ENCODE measurements at places on chromosomes 7 and 10.

DNA sequence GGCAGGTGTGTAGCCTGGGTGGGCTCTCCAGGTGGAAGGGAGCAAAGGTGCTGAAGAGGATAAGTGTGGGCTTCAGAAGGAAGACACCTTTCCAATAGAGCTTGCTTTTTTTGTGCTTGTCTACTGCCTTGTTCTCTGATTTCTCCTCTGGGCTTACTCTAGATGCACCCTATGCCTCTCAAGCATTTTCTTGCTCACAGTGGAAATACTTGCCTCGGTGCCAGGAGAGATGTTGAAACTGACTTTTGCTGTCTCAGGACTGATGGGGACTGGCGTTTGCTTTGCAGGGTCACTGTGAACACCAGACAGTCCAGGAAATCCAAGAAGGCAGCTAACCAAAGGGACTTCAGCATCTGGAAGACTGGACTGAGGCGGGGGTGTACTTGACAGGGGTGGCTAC lies 187.9 kb downstream of the SNX10 start:
- DNase-seq = no peak

DNA sequence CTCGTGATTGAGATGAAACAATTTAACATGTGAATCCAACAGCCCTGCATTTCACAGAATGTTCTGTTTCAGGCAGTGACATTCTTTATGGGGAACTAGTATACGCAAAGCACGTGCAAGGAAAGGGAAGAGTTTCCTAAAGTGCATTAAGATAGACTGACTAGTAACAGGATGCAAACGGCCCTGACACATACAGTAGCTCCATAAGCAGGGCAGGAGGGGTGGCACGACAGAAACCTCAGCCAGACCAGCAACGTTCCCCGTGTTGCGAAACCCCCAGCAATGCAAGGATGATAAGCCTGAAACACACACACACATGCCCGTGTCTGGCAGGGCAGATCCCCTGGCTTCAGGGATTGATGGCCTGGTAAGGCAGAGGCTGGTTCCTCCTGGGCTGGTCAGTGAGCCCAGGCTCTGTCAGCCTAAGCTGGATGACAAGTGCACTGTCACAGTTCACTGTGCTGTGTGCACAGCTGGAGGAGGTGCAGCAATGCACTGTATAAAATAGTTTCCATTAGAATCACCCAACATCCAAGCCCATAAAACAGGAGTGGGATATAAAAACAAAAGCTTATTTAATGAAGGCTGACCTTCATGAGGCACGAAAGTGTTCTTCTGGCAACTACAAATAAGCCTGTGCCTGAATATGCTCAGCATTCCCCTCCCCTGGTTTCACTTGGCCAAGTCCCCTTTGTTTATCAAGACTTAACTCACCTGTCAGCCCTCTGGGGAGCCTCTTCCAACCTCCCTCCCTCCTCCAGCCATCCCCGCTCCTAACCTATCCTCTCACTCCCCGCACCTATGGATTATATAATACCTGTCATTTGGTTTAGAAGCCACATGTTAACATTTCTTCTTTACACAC lies 88.8 kb downstream of the GSAP start:
- DNase-seq = peak; percentile 46

DNA sequence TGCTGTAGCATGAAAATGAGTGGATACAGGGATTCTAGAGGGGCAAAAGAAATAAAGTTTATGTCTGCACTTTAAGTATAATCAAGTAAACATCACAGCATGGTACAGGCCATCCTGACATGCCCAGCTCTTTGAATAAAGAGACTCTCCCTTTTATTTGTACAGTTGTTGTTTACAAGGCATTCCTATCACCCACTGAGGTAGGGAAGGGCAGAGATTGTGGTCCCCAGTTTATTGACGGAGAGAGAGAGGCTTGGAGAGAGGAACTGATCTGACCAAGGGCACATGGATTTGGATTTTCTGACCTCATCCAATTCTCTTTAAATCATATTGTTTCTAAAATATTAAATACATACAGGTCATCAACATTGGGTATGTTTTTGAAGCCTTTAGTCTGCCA lies 53.9 kb downstream of the TACC2 start:
- DNase-seq = peak; percentile 20

- no peak for DNase-seq
These were observed 20.4 kb upstream of the LIMK1 start for GRCh38 chr7:74063223-74063641.

GRCh38 chr10:73093922-73094850 lies 2.5 kb downstream of the P4HA1 start:
- DNase-seq = no peak

- no peak for DNase-seq
These were observed 243.9 kb downstream of the ETV1 start for GRCh38 chr7:13745530-13745929.

DNA sequence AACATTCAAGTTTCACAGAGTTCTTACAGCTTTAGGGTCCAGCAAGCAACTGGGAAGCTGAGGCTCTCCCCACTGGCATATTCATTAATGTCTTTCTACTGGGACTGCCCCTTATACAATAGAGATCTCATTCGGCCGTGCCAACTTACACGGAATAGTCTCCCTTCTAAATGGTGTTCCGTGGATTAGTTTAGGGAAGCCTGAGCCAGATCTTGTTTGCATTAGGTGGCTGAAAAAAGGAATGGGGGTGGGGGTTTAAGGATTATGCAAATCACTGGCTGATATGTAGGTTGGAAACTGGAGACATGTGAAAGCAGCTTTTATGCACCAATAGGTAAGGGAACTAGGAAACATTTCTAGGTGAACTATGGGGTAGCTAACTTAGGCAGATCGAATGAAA lies 218.3 kb downstream of the TRIL start:
- no peak for DNase-seq

- DNase-seq = no peak
These were observed 37.3 kb downstream of the CUL1 start for GRCh38 chr7:148735967-148736366.

- DNase-seq = no peak
These were observed 85.7 kb downstream of the PARP12 start for GRCh38 chr7:139976838-139977656.

DNA sequence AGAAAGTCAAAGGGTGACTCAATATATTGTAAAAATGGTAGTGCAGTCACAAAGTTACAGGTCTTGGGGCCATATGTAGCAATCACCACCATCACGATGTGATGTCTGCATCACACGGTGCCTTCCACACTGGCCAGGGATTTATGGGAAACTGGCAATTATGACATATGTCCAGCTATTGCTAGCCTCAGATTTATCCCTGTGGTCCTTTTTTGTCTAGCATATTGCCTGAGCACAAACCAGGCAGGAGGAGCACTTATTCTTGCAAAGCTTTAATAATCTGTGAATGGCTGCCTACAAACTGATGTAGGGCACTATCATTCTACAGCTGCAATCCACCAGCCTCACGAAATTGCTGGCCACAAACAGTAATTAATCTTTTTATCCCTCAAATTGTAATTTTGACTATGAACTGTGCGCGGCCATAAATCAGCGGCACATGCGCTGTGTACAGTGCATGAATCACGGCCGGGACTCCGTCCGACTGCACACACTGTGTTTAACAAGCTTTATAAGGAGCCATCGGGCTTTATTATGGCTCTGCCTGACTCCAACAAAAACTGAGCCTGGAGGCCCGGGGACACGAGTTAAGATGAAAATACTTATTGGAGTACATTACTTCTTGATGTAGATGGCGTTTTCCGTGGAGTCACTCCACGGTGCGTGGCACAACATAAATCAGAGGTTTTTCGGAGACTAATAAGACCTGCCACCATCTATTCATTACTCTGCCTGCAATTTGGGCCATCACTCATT lies 115.2 kb downstream of the EBF3 start:
- DNase-seq = no peak

- no peak for DNase-seq
These were observed 6.9 kb downstream of the CELF2 start for GRCh38 chr10:11024596-11024995.

- DNase-seq = peak; percentile 91
These were observed 14.7 kb downstream of the SEC24C start for GRCh38 chr10:73758704-73759511.

DNA sequence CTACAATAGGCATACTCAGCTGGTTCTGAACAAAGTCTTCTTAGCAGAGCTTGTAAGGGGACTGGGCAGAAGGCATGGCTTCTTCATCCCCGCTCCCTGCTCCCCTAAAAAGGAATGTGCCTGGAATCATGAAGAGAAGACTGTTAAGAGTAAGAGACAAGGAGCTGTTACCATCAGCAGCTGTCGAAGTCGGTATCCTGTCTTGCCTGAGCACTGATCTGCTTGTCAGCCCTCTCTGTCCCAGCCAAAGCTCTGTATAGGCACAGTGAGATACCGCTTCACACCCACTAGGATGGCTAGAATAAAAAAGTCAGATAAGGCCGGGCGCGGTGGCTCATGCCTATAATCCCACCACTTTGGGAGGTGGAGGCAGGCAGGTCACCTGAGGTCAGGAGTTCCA lies 2.4 kb downstream of the ABLIM1 start:
- no peak for DNase-seq

- DNase-seq = no peak
These were observed 8.1 kb downstream of the TFAM start for GRCh38 chr10:58393317-58393716.

- no peak for DNase-seq
These were observed 34.8 kb upstream of the SH2D4B start for GRCh38 chr10:80502621-80503583.

DNA sequence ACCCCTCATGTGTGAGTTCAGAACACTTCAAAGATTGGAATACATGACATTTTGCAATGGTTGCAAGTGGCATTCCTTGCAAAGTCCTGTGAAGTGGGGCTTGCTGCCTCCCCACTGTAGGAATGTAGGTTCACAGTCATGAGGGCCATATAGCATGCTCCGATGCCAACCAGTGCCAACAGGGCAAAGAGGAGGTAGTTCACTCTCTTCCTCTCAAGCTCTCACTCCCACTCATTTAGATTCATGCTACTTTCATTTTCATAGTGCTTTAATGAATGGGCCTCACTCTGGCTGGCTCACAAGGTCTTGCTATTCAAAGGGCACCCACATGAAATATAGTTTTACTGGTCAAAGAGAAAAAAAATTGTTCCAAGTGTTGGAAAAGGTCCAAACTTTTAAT lies 169.9 kb upstream of the AOAH start:
- no peak for DNase-seq

DNA sequence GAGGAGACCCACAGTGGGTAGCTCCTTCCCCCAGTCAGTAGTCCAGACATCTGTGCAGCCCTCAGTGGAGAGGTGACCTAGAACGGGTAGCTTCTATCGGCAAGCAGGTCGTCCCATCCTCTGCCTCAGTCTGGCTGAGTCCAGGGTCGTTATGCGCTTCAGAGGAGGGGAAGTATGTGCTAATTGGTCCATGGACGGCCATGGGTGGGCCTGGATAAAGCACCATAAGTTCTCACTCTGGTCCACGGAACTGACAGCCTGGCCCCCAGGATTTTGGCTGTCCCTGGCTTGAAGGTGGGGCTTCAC lies 78.6 kb downstream of the HDAC9 start:
- no peak for DNase-seq

DNA sequence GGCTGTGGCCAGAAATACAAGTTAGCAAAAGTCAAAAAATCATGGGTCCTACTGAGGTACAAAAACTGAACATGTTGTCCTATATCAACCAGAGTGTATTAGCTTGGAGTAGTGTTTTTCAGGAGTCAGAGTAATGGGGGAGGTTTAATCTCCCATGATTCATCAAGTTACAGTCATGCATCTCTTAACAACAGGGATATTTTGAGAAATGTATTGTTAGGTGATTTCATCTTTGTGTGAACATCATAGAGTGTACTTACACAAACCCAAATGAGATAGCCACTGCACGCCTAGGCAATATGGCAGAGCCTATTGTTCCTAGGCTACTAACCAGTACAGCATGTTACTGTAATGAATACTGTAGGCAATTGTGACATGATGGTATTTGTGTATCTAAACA lies 14.9 kb upstream of the TES start:
- DNase-seq = no peak

DNA sequence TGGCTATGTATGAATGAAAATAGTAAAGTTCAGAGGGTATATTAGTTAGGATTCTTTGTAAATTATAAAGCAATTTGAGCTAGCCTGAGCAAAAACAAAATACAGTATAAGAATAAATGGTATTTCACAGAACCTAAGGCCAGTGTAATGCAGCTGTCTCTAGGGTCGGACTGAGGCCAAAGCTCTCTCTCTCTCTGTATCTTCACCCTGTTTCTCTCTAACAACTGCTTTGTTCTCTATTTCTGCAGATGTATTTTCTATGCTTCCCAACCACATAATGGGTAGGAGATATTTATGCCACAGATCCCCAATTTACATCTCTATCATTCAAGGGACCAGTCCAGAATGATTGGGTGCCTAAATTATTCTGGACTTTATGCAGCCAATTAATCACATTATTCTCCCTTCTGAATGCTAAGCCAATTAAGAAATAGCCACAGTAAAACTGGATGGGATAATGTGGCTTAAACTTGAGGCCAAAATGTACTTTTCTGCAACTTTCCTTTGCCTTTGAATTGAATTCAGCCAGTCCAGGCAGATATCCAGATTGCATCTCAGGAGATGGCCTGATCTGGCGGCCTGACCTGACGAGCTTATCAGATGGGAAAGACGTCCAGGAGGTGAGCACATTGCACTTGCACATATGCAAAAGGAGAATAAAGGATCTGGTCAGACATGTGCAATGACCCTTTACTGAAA lies 24.6 kb upstream of the IMMP2L start:
- no peak for DNase-seq

DNA sequence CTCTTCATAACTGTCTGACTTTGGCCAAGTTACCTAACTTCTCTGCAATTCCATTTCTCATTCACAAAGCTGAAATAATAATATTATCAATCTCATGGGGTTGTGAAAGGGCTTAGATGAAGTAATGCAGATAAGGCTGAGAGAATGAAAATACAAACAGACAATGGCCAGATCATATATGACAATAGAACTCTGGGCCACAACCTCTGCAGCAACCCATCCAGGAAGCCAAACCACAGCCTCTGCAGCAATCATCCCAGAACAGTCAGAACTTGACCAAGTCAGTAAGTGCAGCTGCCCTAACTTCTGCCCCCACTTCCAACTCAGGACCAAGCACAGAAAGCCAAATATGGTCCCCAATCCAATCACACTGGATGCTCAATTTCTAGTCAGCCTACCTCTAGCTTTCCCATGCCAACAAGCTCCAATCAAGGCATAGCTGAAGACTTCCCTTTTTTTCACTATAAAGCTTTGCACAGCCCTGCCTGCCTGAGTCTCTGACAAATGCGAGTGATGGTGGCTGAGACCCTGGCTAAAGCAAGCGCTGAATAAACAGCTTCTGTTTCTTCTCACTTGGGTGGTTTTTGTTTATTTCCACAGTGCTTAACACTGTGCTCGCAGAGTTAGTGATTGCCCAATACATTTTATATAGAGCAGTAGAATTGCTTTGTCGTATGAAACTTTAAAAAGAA lies 34.8 kb upstream of the TNPO3 start:
- no peak for DNase-seq

DNA sequence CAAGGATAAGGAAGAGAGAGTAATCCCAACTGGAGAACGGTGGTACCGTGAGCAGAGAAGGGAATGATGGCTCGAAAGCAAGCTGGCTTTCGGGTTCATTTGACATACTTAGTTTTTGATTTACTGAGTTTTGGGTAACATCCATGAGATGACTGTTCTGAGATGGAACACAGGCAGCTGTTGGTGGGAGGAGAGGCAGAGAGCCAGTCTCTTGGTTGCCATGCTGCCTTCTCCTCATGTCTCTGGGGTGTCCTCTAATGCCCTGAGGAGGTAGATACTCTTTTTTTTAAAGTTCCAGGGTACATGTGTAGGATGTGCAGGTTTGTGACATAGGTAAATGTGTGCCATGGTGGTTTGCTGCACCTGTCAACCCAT lies 76.4 kb upstream of the NRP1 start:
- no peak for DNase-seq

Measured in NCI-H510A treated with DMSO at 0.1 percent for 48 hours (cell line).